ENCODE measurements at places on chromosomes 3 and 15.

DNA sequence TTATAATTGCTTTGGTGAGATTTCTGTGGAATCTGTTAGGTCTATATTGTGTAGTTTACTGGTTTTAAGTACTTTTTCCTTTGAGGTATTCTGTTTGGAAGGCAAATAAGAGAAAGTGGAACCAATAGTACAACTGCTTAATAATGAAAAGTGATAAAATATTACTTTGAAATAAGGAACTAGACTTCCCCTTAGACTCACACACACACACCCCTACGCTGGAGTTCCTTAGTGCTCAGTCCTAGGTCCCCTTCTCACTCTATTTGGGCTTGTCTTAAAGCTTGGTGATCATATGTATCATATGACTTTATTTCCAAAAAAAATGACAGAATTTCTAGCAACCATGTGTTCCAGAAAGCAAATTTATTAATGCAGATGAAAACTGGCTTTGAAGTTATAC is 494.0 kb upstream of the TGFBR2 start:
- no peak for DNase-seq

DNA sequence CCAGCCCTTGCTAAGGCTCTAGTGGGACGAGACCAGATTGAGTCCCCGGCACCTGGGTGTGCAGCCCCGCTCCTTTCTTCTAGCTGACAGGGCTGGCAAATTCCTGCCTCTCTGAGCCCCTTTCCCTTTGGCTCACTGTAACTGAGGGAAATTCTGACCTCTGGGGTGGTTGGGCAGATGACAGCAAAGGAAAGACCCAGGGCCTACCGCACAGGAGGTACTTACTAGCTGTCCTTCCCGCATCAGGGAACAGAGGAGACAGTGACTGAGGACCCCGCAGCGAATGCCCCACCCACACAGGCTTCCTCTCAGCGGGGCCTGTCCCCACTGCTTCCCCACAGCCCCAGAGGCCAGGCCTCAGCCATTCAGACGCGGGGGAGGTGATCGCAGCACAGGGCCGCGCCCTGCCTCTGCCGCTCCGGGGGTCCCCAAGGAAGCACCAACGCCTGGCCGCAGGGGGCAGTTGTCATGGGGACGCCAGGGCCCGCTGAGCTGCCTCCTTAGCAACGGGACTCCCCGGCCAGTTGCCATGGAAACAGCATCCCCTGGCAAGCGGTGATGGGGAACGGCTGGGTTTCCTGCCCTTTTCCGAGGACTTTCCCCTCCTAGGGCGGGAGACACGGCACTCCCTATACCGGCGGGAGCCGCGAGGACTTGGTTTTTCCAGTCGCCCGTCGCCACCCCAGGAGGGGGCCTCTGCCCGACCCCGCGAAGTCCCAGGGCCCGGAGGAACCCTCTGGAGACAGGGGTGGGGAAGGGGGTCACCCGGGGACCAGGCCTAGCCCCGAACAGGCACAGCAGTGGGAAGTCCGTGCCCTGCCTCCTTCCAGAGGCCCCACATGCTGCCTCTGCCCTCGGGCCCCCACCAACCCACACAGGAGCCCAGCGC is 50.1 kb downstream of the HCN4 start:
- DNase-seq: no peak

DNA sequence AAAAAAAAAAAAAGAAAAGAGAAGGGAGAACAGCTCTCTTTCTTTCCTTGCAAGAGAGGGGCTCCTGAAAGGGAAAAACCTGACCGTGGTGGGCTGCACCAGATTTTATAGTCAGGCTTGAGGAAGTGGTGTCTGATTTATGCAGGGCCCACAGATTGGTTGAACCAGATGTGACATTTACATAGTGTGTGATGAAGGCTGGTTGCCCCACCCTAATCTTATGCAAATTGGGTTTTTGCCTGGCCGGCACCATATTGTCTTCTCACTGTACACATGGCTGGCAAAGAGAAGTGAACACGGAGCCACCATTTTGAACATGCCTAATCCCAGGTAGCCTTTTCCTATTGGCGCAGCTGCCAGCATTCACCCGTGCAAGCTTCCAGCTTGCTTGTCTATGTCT is 154.4 kb downstream of the OXSM start:
- no peak for DNase-seq

DNA sequence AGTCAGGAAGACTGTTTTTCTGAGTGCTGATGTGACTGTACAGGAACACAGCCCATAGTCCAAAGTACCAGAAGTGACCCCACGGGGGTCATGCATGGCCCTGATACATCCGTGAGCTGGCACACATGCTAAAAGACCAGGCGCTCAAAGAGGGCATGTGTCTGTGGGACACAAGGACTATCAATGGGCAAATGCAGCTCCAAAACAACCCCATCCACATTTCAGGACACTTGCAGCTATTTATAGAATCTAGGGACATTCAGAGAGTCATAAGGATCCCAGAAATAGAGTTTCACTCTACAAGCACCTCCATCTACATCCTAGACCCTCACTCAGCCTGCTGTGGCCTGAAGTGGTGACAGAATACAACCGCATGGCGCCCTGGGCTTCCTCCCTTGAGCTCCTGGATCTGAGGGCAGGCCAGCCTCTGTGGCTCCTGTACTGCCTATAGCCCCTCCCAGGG is 17.0 kb downstream of the SLC25A20 start:
- no peak for DNase-seq

DNA sequence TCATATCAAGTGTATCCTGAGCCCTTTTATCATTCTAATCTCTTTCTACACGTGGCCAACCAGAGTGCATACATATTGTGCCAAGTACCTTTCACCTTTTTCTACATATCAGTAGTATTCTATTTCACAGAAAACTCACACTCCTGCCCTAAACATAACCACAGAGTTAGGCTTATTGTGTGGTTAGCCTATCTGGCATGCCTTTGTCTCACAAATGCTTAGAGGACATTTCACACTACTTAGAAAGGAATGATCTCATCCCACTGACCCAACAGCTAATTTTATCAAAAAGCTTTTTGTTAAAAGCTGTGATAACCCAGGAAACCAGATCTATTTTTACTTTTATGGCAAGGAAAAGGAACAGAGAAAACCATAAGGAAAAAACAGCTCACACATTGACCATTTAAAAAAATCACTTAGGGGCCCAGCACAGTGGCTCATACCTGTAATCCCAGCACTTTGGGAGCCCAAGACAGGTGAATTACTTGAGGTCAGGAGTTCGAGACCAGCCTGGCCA is 17.8 kb upstream of the MAP4 start:
- DNase-seq: no peak
